ENCODE measurements at places on chromosomes 7 and 10.

DNA sequence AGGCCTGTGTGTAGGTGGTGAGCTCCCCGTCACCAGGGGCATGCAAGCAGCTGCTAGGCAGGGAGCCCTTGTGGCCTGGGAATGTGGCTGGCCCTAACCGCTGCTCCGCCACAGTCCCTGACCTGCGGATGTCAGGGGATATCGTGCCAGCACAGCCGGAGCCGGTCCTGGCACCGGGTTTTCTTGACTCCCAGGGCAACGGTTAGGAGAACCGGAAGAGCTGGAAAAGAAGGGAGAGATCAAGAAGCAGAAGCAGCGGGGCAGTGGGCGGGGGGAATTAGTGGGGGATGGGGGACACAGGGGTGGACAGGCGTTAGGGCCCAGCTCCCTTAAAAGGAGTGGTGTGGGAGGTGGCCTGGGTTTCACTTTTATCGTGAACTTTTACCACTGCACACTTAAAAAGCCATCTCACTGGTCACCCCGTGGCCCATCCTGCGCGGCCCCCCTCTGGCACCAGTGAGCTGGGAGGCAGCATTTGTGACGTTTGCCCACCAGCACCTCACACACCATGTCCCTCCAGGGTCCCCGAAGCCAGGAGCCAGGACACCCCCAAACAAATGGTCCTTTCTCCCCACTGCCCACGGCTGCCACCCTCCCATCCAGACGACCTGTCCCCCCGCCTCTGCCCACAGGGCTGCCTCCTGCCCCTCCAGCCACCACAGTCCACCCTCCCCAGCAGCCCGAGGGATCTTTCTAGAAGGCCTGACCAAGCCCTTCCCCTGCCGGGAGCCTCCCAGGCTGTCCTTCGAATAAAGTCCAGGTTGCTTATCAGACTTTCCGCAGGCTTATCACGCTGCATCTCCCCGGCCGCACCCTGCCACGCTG is 1.8 kb upstream of the MICALL2 start:
- DNase-seq, result no peak

- no peak for DNase-seq
Observed at GRCh38 chr10:33732161-33732680, 397.8 kb upstream of the NRP1 start.

DNA sequence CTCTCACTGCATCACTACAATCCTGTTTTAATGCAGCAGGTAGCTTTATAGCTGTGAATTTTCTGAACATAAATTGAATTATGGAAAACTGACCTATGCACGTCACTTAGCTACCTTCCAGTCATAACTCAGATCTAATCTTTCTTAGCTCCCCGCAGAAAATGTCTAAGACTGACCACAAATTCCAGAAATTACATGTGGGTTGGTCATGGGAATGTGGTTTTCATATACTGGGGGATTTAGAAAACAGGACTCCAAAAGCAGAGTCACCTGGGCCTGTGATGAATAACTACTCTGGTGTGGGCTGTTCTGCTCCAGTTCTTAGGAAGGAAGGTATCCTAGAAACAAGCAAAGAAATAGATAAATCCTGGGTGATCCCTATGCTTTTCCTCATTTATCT is 178.4 kb upstream of the LRRTM3 start:
- no peak for DNase-seq

GRCh38 chr7:132511921-132512320 is 64.3 kb downstream of the PLXNA4 start:
- no peak for DNase-seq

DNA sequence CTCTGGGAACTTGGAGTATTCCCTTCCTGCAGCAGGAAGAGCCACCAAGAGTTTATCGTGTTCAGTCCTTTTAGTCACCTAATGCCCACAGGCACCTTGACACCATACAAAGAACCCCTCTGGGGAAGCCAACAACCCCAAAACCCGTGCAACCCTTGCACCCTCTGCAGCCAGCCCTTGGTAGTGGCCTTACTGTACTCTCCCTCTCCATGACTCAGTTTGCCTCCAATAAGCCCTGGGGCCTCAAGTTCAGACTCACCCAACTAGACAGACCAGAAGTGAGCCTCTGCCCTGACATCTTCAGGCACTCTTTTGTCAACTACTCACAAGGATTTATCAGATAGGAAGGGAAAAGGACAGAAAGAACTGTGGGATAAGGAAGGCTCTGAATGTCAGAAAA is 30.9 kb downstream of the KCNMA1 start:
- no peak for DNase-seq

- DNase-seq, result no peak
Observed at GRCh38 chr10:28679581-28680357, 2.4 kb downstream of the BAMBI start.

GRCh38 chr10:80094231-80094630 is 15.8 kb downstream of the TMEM254 start:
- DNase-seq, result no peak

DNA sequence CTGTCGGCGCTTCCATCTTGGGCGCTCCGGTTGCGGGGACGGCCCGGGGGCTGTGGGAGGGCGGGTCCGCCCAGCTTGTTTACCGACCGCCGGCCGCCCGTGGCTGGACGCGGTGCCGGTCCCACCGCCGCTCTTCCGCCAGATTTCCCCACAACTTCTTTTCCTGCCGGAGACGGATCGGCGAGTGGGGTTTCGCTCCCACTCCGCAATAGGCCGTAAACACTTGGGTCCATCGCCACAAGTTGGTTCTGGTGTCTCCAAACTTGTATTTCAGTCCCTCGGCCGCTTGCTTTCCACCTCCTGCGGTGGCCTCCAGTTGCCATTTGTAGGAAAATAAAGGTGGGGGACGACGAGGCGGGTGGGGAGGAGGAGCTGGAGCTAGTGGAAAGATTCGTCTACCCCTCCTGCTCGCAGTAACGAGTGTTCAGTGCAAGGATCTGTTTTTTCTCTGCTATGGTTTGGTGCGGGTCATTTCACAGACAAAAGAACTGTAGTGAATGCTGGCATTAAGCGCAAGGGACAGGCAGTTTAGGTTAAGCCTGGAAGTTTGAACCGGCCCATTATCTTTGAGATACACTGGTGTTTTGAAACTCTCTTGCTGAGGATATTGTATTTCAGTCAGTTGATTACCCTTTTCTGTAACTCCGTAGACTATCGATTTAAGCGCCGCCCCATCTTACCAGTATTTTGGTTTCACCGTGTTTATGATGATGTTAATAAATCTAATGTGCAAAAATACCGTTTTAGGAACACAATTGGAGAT is 24.3 kb upstream of the ZRANB1 start:
- DNase-seq, result peak; percentile 44

DNA sequence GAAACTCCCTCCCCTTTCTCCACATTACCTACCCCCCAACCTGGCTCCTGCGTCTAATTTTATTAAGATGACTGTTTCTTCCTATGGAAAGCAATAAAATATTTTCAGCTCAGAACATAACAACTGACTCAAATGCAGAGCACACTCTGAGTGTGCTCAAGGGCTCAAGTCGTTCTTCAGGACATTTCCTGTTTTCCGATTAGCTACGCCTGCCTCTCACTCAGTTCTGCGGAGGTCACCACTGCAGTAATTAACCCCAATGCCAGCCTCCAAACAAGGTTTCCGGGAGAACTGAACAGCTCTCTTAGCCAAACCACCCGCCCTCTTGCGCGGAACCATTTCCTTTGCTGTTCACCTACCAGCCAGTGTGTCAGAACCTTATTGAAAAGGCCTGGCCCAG is 19.3 kb downstream of the MYOF start:
- DNase-seq, result peak; percentile 28

DNA sequence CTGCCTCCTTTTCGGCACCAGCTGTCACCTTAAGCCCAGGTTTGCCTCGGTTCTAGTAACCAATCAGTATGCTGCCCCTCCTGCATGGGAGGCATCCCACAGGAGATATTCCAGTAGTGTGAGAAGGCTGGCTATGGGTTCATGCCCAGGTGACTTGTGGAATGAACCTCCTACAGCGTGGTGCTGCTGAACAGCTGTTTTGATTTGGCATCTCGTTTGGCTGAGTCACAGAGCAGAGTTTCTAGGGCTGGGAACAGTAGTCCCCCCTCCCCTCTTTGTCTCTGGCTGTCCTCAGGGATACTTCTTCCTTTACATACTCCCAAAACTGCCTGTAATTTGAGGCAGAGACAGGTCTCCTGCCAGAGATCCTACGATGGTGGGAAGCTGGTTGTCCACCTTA is 16.1 kb downstream of the R3HCC1L start:
- DNase-seq, result no peak

DNA sequence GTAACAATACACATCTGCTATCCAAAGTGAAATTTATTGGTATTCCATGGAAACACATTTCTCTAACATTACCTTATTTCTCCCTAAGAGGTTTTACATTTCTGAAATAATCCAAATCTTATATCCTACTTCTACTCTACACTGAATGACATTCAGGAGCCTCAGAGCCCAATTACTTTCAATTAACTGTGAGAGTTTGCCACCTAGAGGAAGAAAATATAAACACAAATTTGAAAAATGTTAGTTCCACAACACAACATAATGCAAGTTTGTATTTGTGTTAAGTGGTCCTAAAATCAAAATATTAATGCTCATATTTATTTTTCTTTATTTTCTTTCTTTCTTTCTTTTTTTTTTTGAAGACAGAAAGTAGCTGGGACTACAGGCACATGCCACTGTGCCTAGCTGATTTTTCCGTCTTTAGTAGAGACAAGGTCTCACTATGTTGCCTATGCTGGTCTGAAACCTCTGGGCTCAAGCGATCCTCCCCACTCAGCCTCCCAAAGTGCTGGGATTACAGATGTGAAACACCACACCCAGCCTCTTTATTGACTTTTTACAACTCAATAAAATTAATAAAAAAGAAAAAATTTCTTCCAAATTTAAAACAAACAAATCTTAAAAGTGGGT is 46.0 kb downstream of the ATAD1 start:
- DNase-seq, result no peak

DNA sequence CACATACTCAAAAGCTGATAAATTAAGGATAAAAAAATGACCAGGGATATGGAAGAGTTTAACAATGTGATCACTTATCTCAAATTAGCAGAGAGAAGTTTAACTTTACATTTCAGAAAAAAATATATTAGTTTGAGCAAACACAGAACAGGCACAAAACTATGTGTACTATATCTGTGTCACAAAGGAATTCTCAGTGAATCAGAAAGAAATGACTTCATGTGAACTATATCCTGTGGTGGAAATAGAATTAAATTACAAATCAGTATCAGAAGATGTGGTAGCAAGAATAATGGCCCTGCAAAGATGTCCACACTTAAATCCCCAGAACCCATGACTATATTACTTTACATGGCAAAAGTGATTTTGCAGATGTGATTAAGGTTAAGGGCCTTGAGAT is 70.3 kb downstream of the SEC23IP start:
- no peak for DNase-seq

DNA sequence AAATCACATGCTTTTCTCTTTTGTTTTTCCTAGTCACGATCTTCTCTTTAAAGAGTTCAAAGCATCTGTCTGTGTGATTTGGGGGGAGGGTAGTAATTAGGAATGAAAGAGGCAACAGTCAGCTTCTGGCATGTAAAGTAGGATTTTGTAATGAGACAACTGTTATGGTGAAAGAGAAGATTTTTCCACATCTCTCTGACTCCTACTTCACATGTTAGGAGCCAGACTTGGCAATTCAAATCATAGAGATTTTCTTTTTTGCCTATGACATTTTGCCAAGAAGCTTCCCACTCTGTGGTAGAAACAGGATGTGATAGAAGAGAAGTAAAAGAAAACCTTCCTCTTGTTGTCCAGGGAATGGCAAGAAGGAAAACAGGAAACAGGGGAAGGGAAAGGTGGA is 38.3 kb upstream of the KLHL7 start:
- DNase-seq, result no peak

DNA sequence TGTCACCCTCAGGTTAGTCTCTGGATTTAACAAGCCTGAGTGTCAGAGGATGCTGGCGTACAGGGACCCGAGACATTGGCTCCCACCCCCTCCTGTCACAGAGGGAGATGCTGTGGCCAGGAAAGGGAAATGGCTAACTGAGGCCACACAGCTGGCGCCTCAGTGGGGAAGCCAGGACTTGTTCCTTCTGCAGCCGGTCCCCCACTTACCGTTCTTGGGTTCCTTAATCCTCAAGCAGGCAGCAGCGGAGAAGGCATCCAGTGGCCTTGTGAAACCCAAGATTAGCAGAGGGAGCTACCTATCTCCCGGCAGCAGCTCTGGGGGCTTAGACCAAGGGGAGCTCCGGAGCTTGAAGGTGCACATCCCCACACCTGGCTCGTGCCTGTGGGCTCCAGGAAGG is 65.4 kb downstream of the NEURL1 start:
- DNase-seq, result no peak

- no peak for DNase-seq
Observed at GRCh38 chr7:142488036-142488633, 230.3 kb upstream of the PRSS58 start.

DNA sequence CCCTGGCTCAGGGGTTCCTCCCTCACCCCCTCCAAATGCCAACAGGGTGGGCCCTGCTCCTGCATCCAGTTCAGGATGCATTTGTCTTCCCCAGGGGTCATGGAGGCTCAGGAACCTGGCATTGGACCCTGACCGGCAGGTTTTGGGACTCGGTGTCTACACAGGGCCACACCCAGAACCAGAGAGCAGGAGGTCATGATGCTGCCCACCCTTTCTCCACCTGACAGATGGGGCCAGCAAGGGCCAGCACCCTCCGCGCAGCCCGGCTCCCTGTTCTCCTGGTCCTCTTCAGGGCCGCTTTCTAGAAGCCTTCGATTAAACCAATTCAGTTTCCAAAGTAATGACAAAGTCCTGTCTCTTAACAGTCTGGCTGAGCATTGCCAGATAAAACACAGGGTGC is 50.2 kb downstream of the CAMK2B start:
- no peak for DNase-seq

DNA sequence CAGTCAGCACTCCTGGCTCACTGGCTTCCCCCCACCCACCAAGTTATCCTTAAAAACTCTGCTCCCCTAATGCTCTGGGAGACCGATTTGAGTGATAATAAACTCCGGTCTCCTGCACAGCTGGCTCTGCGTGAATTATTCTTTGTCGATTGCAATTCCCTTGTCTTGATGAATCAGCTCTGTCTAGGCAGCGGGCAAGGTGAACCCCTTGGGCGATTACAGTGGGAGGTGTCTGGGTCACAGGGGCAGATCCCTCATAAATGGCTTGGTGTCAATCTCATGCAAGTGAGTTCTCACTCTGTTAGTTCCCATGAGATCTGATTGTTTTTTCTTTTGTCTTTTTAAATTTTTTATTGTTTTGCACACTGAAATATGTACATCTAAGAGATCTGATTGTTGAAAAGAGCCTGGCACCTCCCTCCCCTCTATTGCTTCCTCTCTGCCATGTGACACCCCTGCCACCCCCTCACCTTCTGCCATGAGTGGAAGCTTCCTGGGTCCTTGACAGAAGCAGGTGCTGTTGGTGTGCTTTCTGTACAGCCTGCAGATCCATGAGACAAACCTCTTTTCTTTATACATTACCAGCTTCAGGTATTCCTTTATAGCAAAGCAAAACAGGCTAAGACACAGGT is 20.5 kb downstream of the OTUD1 start:
- DNase-seq, result no peak

GRCh38 chr10:80860719-80861118 is 323.0 kb downstream of the SH2D4B start:
- no peak for DNase-seq

Data from activated naive CD4-positive, alpha-beta T cell treated with anti-CD3 and anti-CD28 coated beads for 36 hours (primary cell).